ENCODE measurements at places on chromosomes 6 and 20.

DNA sequence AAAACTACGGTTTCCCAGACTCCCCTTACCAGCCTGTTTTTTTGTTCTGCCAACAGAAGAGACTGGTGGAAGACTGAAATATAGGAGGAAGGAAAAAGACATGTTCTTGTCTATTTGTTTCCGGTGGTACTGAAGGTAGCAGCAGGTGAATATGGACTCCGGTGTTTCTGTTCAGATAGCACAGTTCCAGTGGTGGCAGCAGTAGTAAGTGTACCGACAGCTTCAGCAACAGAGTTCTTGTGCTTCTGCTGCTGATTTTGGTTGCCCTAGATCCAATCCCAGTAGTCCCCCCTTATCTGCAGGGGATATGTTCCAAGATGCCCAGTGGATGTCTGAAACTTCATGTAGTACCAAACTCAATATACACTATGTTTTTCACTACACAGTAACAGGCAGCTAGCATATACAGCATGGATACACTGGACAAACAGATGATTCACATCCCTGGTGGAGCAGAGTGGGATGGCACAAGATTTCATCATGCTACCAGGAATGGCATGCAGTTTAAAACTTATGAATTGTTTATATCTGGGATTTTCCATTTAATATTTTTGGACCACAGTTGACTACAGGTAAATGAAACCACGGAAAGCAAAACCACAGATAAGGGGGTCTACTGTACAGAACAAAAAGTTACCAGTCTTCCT lies 301.8 kb downstream of the BTBD9 start:
- no peak for DNase-seq

- no peak for DNase-seq
Measured at GRCh38 chr6:148347441-148348054, 4.9 kb downstream of the SASH1 start.

GRCh38 chr20:25317351-25318075 lies 69.6 kb downstream of the PYGB start:
- no peak for DNase-seq

DNA sequence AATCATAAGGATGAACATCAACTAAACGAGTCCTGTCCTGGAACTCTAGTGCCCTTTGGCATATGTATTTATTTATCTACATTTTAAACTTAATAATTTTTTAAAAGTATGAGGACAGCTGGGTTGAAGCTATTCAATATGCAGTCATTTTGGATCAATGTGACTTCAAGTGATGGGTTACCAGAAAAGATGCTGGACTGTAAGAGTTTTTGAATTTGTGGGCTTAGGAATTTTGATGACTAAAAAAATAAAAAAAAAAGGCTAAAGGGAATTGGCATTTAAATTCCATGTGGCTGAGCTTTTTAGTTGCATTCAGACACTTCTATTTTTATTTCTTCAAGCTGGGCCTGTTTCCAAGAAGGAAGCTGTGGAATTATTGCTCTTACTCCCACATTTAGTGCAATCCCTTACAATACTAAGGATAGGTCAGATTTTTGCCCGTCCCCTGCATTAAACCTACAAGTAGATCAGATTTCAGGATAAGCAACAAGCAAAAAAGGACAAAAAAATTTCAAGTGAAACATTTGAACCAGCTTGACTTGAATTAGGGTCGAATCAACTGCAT lies 704.2 kb upstream of the CITED2 start:
- DNase-seq = no peak

DNA sequence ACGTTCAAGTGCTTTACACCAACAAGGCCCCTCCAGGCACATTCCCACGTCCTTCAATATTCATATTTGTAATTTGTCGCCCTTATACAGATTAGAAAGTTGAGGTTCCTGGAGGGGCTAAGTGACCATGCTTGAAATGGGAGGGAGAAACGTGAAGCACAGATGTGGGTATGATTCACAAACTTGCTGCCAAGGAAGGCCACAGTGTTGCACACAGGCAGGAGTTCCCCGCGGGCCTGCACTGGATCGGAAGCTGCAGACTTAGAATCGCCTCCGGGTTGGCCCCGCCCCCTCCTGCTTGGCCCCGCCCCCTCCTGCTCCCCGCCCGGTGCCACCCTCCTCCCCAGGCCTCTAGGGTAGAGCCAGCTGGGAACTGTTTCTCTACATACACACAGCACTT lies 58.2 kb upstream of the QKI start:
- DNase-seq = no peak

- DNase-seq = no peak
Measured at GRCh38 chr6:148021699-148022098, 320.9 kb upstream of the SASH1 start.

- no peak for DNase-seq
Measured at GRCh38 chr20:58515233-58516212, at the start of gene APCDD1L. APCDD1L (minus strand) TSS chr20:58515399; CDS start chr20:58514707, 692 bp downstream.

- no peak for DNase-seq
Measured at GRCh38 chr6:167426651-167427050, 101.8 kb downstream of the TTLL2 start.

GRCh38 chr6:168968801-168969200 lies 284.8 kb downstream of the THBS2 start:
- no peak for DNase-seq
